ENCODE measurements at places on chromosomes 2 and 18.

GRCh38 chr2:147382322-147382948 lies 462.4 kb upstream of the ACVR2A start:
- DNase-seq, result peak; percentile 42

GRCh38 chr2:151670846-151671597 lies 63.3 kb downstream of the NEB start:
- no peak for DNase-seq

- no peak for DNase-seq
Measured at GRCh38 chr2:112784199-112785189, at the start of gene IL1A. Gene IL1A, minus strand, starts transcription at chr2:112784493. Its CDS starts 723 bp downstream, at chr2:112783770.

- no peak for DNase-seq
Measured at GRCh38 chr2:198113316-198113715, 308.9 kb downstream of the PLCL1 start.

DNA sequence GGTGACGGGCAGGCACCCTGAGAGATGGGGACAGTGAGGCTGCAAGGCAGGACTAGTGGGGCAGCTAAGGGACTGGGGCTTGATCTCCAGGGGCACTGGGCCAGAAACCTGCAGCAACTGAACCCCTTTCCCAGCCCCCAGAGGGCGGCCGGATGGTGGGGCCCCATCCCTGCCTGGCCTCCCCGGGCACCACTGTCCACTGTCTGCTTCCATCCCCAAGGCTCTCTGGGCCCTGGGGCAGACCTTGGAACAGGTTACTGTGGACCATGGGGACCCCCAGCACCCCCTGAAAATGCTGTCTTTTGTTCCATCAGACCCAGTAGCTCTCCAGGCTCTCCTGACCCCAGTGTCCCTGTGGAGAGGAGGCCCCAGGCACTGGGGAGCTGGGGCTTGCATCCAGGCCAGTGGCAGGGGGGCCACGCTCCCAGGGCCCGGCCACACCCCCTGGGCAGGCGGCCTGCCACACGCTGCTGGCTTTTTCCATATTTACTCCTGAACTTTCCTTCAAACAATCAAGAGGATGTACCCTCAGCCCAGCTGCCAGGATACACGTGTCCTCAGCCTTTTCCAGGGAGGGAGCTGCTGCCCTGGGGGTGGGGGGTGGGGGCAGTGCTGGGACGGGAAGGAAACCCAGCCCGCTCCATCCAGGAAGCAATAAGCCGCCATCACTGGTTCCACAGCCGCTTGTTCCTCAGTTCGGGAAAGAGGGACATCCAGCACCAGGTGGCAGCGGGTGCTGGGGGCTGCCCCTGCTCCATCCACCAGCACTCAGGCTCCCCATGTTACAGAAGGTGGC lies 102.3 kb upstream of the ODC1 start:
- DNase-seq, result no peak

DNA sequence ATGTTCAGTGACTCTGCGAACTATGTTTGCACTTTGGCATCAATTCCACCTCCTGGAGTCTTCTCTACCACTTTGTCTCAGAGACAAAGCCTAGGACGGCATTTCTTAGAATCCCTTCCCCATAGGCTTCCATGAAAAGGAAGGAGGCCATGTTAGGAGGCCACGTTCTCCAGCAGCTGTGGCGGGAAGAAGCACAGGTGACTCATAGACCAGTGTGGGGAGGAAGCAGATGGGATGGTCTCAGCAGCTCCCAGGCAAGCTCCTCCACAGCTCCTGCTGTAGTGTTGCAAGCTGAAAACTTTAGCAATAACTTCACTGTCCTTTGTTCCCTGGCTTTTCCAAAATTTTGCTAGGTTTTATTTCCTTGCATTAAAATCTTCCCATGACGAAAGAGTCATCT lies 781.3 kb upstream of the ID2 start:
- no peak for DNase-seq

DNA sequence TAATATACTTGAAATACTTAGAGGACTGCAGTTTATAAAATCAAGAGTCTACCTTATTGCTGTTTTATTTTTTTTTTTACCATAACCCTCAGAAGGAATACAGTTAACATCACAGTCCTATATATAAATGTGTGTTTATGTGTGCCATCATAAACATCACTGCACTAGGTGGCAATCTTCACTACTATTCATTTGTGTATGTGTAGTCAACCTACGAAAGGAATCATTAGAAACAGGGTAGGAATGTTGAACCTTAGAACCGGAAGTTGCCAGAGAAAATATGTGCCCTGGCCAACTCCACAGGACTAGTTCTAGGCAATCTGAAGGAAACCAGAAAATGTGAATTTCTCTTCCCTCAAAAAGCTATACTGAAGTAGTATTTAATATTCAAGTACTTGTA lies 3.4 kb downstream of the GEN1 start:
- DNase-seq, result no peak
